Stromal cell of bone marrow (primary cell): ENCODE measurements at places on chromosomes 1 and 21.

DNA sequence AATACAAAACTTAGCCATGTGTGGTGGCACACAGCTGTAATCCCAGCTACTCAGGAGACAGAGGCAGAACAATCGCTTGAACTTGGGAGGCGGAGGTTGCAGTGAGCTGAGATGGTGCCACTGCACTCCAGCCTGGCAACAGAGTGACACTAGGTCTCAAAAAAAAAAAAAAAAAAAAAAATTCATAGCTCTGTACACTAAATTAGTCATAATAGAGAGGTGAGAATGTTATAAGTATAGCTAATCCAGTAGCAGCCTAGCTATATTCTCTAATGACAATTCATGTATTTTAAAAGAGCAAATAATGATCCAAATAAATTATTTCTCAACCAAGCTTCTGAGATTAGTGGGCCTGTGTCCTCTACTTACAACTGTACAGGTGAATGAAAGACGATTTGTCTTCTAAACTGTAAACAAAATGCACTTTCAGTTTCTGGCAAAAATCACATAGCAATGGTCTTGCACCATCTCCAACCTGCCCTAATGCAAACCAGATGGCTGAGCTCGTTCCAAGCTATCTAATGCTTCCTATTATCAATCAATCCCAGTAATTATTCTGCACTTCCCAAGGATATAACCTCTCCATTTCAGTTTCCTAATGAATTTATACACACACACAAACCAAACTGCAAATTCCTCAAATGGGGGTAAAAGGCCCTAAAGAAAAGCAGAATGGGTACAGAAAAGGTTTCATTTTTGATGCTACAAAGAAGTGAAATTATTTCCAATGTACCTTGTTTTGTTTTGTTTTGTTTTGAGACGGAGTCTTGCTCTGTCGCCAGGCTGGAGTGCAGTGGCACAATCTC is 56.5 kb downstream of the GATAD2B start:
- no peak for DNase-seq

GRCh38 chr1:210688512-210689234 is 360.0 kb downstream of the HHAT start:
- DNase-seq = peak; percentile 33

GRCh38 chr1:154578058-154578418 is 10.5 kb downstream of the CHRNB2 start:
- no peak for DNase-seq

GRCh38 chr1:225484657-225485214 is 56.9 kb upstream of the LBR start:
- no peak for DNase-seq

GRCh38 chr1:53108646-53109580 is 33.5 kb downstream of the SLC1A7 start:
- peak; percentile 29 for DNase-seq

GRCh38 chr1:183812686-183813569 is 8.0 kb downstream of the RGL1 start:
- DNase-seq = peak; percentile 56

DNA sequence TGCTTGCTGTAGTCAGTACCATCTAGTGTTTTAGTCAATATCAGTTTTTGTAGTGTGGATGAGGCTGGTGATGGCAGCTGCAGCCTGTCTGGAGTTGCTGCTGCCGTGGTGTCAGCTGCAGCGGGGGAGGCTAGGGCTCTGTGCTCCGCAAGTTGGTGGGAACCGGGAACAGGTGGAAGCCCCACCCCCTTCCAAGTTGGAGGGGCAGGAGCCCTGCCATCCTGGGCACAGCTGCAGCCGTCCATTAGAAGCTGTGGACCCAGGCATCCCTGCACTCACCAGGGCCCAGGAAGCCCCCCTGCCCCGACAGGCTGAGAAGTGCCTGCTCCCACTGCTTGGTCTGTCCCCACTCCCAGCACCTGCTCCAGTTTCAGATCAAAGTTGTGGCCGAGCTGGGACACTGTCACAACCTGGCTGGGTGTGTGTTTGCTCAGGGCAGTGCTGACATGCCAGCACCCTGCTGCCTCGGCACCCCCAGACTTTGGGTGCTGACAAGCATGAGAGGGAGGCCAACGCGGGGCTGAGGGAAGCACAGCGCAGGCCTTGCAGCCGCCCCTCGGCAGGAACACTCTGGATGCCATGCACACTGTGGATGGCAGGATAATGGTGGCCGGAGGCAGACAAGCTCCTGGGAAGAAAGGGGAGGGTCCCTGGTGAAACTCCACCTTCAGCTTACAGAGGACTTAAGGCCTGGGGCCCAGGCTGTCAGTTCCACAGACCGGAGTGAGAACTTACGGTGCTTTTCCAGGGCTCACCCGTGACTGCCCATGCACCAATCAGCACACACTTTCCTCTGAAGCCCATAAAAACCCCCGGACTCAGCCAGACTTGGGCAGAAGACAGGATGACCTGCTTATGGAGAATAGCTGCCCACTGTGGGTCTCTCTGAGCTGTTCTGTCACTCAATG is 86.9 kb downstream of the ADARB1 start:
- no peak for DNase-seq

DNA sequence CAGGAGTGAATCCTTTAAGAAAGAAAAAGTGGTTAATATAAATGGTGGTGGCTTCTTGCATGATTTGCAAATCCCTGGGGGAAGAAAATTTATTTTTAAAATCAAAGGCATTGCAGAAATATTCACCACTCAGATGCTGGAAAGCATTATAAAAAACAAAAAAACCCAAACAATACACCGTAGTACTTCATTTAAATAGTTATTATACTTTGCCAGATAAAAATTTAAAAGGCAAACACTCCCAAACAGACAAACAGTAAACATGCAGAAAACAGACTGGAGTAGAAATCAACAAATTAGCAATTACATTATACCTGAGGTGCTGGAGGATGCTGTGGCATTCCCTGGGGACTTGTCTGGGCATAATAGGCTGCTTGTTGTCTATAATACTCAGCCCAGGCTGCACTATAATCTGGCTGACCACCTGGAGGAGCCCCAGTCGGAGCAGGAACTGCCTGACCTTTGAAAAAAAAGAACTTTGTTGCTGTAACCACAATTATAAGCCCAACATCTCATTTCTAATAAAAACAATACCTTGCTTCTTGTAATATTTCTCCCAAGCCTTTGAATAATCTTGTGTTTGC is 29.9 kb downstream of the FUBP1 start:
- no peak for DNase-seq

GRCh38 chr1:4675454-4676186 is 21.2 kb downstream of the AJAP1 start:
- no peak for DNase-seq

- DNase-seq = no peak
Measured at GRCh38 chr1:108072776-108073175, 107.8 kb upstream of the VAV3 start.

DNA sequence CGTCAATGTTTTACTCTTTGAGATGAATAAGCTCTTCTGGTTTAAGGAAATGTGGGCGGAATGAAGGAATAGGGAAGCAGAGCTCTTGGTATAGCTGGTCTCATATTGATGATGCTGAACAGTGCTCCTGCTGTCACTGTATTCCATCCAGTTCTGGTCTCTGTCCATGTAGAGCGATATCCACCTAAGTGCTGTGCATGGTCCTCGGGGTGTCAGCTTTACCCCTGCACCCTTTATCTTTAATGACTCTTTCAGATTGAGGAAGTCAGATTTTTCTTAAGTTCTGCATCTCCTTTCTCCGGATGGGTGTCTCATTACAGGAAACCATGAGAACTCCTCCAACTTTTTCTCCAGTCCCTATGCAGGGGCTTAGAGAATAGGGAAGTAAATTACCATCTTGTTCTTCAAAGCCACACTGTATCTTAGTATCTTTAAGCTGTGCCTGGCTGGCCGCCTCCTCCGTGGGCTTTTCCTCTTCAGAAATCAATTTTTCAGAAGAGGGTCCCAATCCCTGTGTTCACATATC is 52.9 kb downstream of the PDE4B start:
- no peak for DNase-seq

DNA sequence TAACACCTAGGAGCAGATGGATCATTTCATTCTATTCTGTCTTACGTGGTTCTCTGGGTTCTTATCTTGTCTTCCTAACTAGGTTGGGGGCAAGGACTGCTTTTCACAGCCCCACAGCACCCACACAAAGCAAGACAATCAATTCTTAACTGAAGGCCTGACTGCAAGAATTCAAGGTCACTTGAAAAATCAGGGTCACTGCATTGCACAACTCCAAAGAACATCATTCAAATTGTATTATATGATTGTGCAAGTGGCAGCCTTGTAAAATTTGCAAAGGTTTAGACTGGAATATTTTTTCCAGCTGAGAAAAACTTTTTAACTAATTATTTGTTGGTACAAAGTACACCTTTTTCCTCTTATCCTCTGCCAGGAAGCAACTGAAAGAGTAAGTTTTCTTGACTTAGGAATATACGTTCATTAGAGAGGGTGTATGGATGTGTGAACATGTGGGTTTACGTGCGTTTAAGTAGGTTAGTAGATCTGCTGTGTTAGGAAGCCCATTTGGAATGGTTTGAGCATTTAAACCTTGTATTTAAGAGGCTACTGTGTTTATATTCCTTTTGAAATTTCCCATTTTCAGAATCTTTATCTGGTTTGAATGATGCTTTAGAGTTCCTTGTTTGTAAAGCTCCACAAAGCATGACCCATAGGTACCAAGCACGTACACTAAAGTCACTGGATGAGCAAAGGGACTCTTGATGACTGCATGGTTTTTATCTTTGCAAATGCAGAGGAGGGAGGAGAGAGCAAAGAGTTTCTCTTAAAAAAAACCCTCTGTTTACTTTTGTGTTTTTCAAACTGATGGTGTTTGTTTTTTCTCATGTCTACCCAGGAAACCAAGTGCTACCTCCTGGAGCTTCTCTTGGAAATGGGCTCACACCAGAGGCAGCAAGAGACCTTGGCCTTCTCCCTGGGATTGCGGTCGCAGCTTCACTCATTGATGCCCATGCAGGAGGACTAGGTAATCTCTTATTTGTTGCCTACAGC is 214.9 kb downstream of the FGGY start:
- DNase-seq = no peak

DNA sequence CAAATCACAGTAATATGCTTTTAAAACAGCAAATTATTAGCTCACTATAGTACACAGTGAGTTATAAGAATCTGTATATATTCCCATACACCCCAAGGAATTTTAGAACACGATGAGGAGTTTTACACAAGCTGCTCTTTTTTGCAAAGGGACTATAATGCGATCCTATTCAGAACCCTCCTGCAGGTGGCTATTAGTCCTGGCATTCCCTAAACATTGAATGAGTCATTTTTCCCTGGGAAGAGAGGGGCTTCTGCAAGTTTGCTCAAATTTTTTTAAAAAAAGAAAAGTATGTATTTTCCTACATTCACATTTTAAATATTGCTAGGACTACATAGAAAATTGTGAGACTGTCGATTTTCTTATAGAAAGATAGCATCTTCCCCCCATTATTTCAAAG is 106.3 kb downstream of the COL11A1 start:
- no peak for DNase-seq

- DNase-seq = no peak
Measured at GRCh38 chr1:48671578-48671977, 105.1 kb downstream of the BEND5 start.

- no peak for DNase-seq
Measured at GRCh38 chr1:243727503-243728203, 122.4 kb downstream of the AKT3 start.

GRCh38 chr1:61053712-61054600 is 28.4 kb upstream of the NFIA start:
- DNase-seq = no peak

GRCh38 chr1:27535386-27535785 is 45.4 kb upstream of the WASF2 start:
- DNase-seq = no peak
